Lung (tissue), 17 donors: ENCODE measurements at places on chromosomes 13 and 19. TPM values are rescaled to one million over a fixed set of nuclear protein-coding genes. Genes with fewer than 3 reads are reported as not detected.

Gene NLRP11
- total RNA-seq, result not detected

- peak overlapping the region; percentile 94 for H3K27ac ChIP-seq
- no peak for DNase-seq
- no peaks in the 10 kb centered on the region for H3K27me3 ChIP-seq
- H3K4me1 ChIP-seq, result peaks cover 16% of the 10 kb centered on the region
- H3K36me3 ChIP-seq, result no peaks in the 10 kb centered on the region
These were observed 738 bp downstream of the DMWD start for GRCh38 chr19:45791744-45792469.

DNA sequence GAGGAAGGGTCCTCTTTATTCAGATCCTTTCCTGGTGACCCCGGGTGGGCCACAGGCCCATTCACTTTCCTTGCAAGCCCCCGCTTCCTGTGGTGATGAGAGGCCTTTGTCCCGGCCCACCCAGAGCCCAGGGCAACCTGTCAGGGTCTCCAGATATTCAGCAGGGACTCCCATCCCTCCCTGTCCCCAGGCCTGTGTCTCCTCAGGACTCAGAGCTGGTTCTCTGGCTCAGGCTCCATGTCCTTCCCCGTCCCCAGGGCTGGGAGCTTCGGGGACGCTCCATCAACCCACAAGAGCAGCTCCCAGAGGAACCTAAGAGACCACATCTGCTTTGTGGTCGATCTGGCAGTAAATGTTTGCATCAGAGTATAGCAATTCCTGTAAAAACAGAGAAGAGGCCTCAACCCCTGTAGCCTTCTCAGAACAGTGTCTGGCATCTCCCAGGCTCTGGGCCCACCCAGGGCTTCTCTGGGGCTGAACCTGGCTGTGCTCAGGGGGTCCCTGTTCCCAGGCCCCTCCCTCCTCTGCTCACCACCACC, 7.8 kb downstream of the CEACAM4 start:
- DNase-seq, result no peak
- H3K36me3 ChIP-seq, result no peaks in the 10 kb centered on the region
- no peaks in the 10 kb centered on the region for H3K4me1 ChIP-seq
- H3K27me3 ChIP-seq, result no peaks in the 10 kb centered on the region
- no peak overlapping the region for H3K27ac ChIP-seq

DNA sequence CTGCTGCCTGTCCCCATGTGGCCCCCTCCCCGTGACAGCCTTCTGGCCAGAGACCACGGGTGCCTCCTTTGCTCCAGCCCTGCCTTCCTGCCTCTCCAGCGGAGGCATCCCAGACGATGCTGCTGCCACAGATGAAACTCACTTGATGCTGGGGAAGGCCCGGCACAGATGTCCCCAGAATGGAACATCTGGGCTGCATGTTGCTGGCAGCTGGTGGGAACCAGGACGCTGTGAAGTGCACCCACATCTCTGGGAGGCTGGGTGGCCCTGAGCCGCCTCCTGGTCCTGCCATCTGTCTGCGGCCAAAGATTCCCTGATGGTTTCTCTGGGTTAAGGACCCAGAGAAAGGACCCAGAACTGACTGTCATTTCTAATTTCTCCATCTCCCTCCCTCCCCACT, 51.9 kb upstream of the PTPRS start:
- H3K27ac ChIP-seq, result no peak overlapping the region
- H3K4me3 ChIP-seq, result no peak overlapping the region
- H3K27me3 ChIP-seq, result peaks cover 12% of the 10 kb centered on the region
- H3K4me1 ChIP-seq, result no peaks in the 10 kb centered on the region
- no peak for DNase-seq

DNA sequence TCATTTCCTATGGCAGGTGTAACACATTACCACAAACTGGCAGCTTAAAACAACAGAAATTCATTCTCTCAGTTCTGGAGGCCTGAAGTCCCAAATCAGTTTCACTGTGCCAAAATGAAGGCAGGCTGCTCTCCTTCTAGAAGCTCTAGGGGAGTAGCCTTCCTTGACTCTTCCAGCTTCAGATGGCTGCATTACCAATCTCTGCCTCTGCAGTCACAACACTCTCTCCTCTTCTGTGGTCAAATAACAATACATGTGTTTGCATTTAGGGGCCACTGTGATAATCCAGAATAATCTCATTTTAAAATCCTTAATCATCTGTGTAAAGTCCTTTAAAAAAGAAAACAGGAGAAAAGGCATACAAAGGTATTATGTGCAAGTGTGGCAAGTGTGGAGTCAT, 7.8 kb downstream of the DIAPH3 start:
- DNase-seq, result no peak
- H3K36me3 ChIP-seq, result no peaks in the 10 kb centered on the region
- no peak overlapping the region for H3K27ac ChIP-seq
- no peaks in the 10 kb centered on the region for H3K27me3 ChIP-seq

- H3K4me3 ChIP-seq, result no peak overlapping the region
- H3K36me3 ChIP-seq, result no peaks in the 10 kb centered on the region
- no peaks in the 10 kb centered on the region for H3K4me1 ChIP-seq
- peak; percentile 82 for DNase-seq
These were observed 48.6 kb upstream of the GTF3A start for GRCh38 chr13:27375686-27376326.

GRCh38 chr13:103996733-103997132, 930.5 kb upstream of the SLC10A2 start:
- no peaks in the 10 kb centered on the region for H3K4me1 ChIP-seq
- no peak overlapping the region for H3K4me3 ChIP-seq
- DNase-seq, result no peak
- H3K27me3 ChIP-seq, result no peaks in the 10 kb centered on the region
